Lung (tissue), 17 donors: ENCODE measurements at places on chromosomes 7 and 10. TPM values are rescaled to one million over a fixed set of nuclear protein-coding genes. Genes with fewer than 3 reads are reported as not detected.

DNA sequence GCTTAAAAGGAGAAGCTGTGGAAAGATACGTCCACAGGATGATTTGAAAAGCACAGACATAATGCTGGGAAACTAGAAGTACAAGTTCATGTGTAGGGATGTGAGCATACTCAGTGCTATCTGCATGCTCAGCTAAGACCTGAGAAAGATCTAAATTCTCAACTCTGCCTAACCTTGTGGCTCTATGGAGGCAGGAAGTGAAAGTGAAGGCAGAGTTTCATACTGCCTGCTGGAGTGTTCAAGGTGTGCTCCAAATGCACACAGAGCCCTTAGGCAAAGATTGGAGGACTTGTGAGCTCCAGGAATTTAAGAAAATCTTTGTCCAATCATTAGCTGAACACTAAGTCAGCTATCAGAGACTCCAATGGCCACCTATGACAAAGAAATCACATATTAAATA, 190.9 kb downstream of the RNLS start:
- peaks cover 8% of the 10 kb centered on the region for H3K4me1 ChIP-seq
- H3K4me3 ChIP-seq, result no peak overlapping the region
- no peaks in the 10 kb centered on the region for H3K27me3 ChIP-seq
- no peak for DNase-seq
- H3K36me3 ChIP-seq, result no peaks in the 10 kb centered on the region
- no peak overlapping the region for H3K27ac ChIP-seq

- no peaks in the 10 kb centered on the region for H3K36me3 ChIP-seq
- H3K4me1 ChIP-seq, result no peaks in the 10 kb centered on the region
- H3K4me3 ChIP-seq, result no peak overlapping the region
- no peak for DNase-seq
- H3K27me3 ChIP-seq, result no peaks in the 10 kb centered on the region
- H3K27ac ChIP-seq, result no peak overlapping the region
Observed at GRCh38 chr7:24456526-24457218, 116.6 kb upstream of the PALS2 start.

DNA sequence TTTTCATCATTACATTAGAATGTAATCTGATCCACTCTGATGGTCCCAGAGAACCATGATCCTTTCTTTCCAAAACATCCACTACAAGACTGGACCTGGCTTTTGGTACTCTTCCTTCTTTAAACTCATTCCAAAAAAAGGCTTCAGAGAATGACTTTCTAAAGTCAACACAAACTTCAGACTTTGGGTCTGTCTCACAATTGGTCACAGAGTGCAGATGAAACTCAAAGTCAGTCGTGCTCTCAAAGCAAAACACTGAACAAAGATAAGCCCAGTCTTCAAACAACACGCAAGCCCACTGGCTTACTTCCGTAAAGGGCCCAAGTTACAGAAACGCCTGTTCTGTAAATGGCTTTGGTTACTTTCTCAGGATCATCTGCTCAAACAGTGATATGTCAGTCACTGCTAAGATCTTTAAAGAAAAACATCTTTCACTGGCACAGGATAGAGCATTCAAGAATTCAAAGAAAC, 250.9 kb upstream of the MKLN1 start:
- H3K4me3 ChIP-seq, result no peak overlapping the region
- peak; percentile 6 for DNase-seq
- no peaks in the 10 kb centered on the region for H3K27me3 ChIP-seq
- peaks cover 13% of the 10 kb centered on the region for H3K4me1 ChIP-seq
- no peaks in the 10 kb centered on the region for H3K36me3 ChIP-seq

- H3K36me3 ChIP-seq, result no peaks in the 10 kb centered on the region
- H3K27me3 ChIP-seq, result no peaks in the 10 kb centered on the region
- DNase-seq, result no peak
- no peak overlapping the region for H3K4me3 ChIP-seq
Observed at GRCh38 chr10:77252380-77253146, 385.0 kb downstream of the KCNMA1 start.

- H3K4me1 ChIP-seq, result no peaks in the 10 kb centered on the region
- no peak overlapping the region for H3K4me3 ChIP-seq
- H3K27ac ChIP-seq, result no peak overlapping the region
- H3K27me3 ChIP-seq, result no peaks in the 10 kb centered on the region
Observed at GRCh38 chr7:32108651-32109050, 38.4 kb upstream of the PDE1C start.

GRCh38 chr7:108020585-108020984, 17.6 kb upstream of the LAMB1 start:
- no peak overlapping the region for H3K4me3 ChIP-seq
- no peaks in the 10 kb centered on the region for H3K4me1 ChIP-seq
- no peak overlapping the region for H3K27ac ChIP-seq

GRCh38 chr10:117163061-117163953, 25.2 kb upstream of the VAX1 start:
- peak; percentile 12 for DNase-seq
- no peak overlapping the region for H3K27ac ChIP-seq
- no peak overlapping the region for H3K4me3 ChIP-seq
- peaks cover 94% of the 10 kb centered on the region for H3K27me3 ChIP-seq
- H3K36me3 ChIP-seq, result no peaks in the 10 kb centered on the region

- H3K36me3 ChIP-seq, result no peaks in the 10 kb centered on the region
- no peaks in the 10 kb centered on the region for H3K27me3 ChIP-seq
- no peak for DNase-seq
- H3K4me3 ChIP-seq, result no peak overlapping the region
Observed at GRCh38 chr10:24962995-24963394, 10.6 kb upstream of the PRTFDC1 start.

GRCh38 chr10:89879121-89879520, 177.7 kb downstream of the KIF20B start:
- H3K27me3 ChIP-seq, result no peaks in the 10 kb centered on the region
- H3K4me1 ChIP-seq, result no peaks in the 10 kb centered on the region
- no peak for DNase-seq
- H3K4me3 ChIP-seq, result no peak overlapping the region
- no peaks in the 10 kb centered on the region for H3K36me3 ChIP-seq

GRCh38 chr10:72014785-72015480, 50.7 kb downstream of the CHST3 start:
- no peak overlapping the region for H3K27ac ChIP-seq
- no peak for DNase-seq
- no peak overlapping the region for H3K4me3 ChIP-seq

GRCh38 chr7:92534572-92534971, 6.0 kb downstream of the RBM48 start:
- DNase-seq, result no peak
- H3K4me1 ChIP-seq, result peaks cover 5% of the 10 kb centered on the region
- no peak overlapping the region for H3K27ac ChIP-seq
- H3K27me3 ChIP-seq, result no peaks in the 10 kb centered on the region

GRCh38 chr7:123633553-123633952, 22.1 kb upstream of the LMOD2 start:
- no peaks in the 10 kb centered on the region for H3K4me1 ChIP-seq
- no peak overlapping the region for H3K27ac ChIP-seq
- no peak overlapping the region for H3K4me3 ChIP-seq
- no peak for DNase-seq
- H3K27me3 ChIP-seq, result no peaks in the 10 kb centered on the region

GRCh38 chr7:157529768-157530560, 193.2 kb downstream of the DNAJB6 start:
- no peak overlapping the region for H3K27ac ChIP-seq

GRCh38 chr7:66145400-66146104, 30.9 kb downstream of the CRCP start:
- no peak overlapping the region for H3K27ac ChIP-seq
- no peak overlapping the region for H3K4me3 ChIP-seq
- peaks cover 28% of the 10 kb centered on the region for H3K36me3 ChIP-seq
- peak; percentile 97 for DNase-seq

DNA sequence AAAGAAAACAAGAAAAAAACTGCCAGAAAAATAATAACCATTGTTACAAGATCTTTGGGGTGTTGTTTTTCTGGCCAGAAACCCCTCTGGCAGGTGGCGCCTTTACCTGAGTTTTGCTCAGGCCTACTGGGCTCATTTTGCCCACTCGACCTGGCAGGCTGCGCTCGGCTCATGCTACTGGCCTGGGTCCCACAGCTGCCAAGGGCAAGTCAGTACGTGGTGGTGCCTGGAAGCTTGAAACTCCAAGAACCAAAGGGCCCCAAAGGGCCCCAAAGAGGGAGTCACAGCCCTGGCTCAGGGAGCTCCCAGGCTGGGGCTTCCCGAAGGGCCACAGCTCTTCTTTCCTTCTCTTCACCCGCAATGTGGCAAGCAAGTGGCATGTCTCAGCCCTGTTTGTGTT, 42.7 kb downstream of the CACUL1 start:
- DNase-seq, result no peak
- H3K4me3 ChIP-seq, result no peak overlapping the region
- no peaks in the 10 kb centered on the region for H3K36me3 ChIP-seq
- no peak overlapping the region for H3K27ac ChIP-seq

DNA sequence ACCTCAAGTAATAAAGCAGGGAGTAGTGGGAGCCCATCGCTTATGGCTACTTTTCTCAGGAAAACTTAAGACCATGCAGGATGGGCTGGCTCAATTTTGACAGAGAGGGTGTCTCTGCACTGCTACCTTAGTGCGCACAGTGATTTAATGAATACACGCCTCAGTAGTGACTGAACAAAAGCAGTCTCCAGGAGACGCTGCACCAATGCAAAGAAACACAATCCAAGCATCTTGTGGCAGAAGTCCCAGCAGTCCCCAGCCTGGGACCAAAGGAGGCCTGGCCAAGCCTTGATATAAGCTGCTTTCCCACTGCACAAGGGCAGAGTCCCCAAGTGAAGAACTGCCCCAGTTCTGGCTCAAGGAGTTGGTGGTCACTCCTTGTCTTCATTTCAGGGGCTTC, 368.9 kb downstream of the KCNMA1 start:
- no peak for DNase-seq
- H3K4me3 ChIP-seq, result no peak overlapping the region
- no peak overlapping the region for H3K27ac ChIP-seq
- peaks cover 11% of the 10 kb centered on the region for H3K27me3 ChIP-seq
- no peaks in the 10 kb centered on the region for H3K36me3 ChIP-seq

DNA sequence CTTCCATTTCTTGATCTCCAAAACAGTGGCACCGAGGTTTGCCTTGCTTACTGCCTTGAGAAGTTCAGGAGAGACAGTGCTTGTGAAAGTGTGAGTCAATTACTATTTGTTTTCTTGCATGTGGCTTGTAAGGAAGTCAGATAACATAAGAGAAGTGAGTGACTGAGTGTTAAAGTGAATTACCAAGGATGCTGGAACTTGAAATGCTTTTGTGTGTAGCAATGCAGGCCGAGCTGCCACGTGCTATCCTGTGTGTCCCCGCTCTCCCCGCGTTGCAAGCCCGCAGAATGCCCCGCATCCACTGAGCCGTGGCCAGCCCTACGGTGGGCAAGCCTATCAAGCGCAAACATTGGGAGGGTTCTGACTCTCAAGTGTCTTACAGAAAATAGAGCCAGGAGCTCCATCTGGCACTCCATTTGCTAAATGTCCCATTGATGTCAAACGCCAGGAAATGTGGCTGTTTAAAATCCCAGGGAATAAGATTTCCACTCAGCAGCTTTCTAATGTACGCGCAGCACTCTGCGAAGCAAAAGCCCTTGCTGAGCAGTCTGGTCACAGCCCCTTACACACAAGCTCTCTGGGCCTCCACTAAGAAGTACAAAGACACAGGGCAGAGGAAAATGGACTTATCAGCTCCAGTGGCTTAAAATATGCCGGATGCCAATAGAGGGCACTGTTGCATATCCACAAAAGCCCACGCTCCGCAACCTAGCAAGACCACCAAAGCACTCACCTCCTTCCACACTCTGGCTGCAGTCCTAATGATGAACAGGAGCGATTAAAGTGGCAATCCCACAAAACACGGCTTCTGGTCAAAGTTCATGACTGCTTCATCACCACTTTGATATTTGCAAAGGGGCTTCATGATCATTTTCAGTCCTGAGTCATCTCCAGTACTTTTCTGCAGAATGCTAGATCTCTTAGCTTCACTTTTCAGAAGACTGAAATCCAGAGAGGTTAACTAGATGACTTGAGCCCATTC, 158.0 kb upstream of the ITGB1 start:
- no peak overlapping the region for H3K4me3 ChIP-seq
- no peaks in the 10 kb centered on the region for H3K36me3 ChIP-seq
- no peaks in the 10 kb centered on the region for H3K27me3 ChIP-seq
- H3K4me1 ChIP-seq, result peaks cover 22% of the 10 kb centered on the region
- peak; percentile 82 for DNase-seq
- H3K27ac ChIP-seq, result no peak overlapping the region

GRCh38 chr10:78357141-78358063, 323.7 kb downstream of the RPS24 start:
- no peak overlapping the region for H3K27ac ChIP-seq
- no peak overlapping the region for H3K4me3 ChIP-seq
- H3K36me3 ChIP-seq, result no peaks in the 10 kb centered on the region
- peak; percentile 64 for DNase-seq
- peaks cover 5% of the 10 kb centered on the region for H3K4me1 ChIP-seq

- H3K4me1 ChIP-seq, result peaks cover 6% of the 10 kb centered on the region
- no peaks in the 10 kb centered on the region for H3K27me3 ChIP-seq
- H3K36me3 ChIP-seq, result no peaks in the 10 kb centered on the region
- H3K4me3 ChIP-seq, result no peak overlapping the region
- no peak overlapping the region for H3K27ac ChIP-seq
- no peak for DNase-seq
Observed at GRCh38 chr7:45718464-45719330, 144.5 kb downstream of the ADCY1 start.

LAMB4 gene
- 0.40 TPM for total RNA-seq

PRF1 gene
- 9.4 TPM for total RNA-seq

AEBP1 gene
- 43.4 TPM for total RNA-seq

PNLIPRP2 gene
- not detected for total RNA-seq

SLC26A3 gene
- total RNA-seq, result 0.31 TPM

POM121 gene
- 15.4 TPM for total RNA-seq

CYP26A1 gene
- total RNA-seq, result not detected
